ENCODE measurements at places on chromosomes 6 and 20. TPM values are rescaled to one million over a fixed set of nuclear protein-coding genes. Genes with fewer than 3 reads are reported as not detected.

WFDC10B gene
- polyA plus RNA-seq: not detected

NRSN2 gene
- polyA plus RNA-seq: 5.5 TPM

GSTA3 gene
- polyA plus RNA-seq: not detected

RAET1E gene
- not detected for polyA plus RNA-seq

CRISP3 gene
- polyA plus RNA-seq: not detected

THBD gene
- not detected for polyA plus RNA-seq

DNA sequence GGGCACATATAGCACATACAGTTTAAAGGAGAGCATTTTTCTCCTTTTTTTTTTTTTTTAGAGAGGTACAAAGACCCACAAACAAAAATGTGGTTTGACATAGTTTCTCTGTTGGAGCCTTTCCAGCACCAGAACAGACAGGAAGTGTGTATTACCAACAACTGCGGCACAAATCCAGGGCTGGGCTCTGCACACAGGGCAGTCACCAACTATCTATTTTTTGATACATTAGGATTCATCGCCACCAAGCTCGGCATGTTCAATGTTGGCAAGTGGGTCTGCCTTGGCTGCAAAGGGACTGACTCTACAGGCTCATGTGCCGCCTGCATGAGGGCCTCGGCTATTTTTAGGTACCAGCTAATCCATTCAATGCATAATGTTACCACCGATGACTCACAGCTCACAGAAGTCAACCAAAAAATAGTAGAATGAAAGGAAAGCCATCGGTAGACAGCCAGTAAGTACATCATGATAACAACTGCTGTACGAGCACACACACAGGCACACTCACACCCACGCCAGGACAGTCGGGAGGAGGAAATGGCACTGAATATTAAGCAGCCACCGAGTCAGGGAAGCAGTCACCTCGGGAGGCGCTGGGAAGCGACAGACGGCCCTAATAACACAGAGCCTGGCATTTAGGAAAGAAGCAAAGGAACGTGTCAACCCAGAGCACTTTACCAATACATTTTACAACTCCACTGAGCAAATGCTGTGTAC is 81.6 kb downstream of the GMPR start:
- H3K36me3 ChIP-seq: no peaks in the 10 kb centered on the region
- DNase-seq: no peak
- no peak overlapping the region for H3K4me3 ChIP-seq
- H3K4me1 ChIP-seq: peaks cover 23% of the 10 kb centered on the region
- H3K27ac ChIP-seq: peak overlapping the region; percentile 69

DNA sequence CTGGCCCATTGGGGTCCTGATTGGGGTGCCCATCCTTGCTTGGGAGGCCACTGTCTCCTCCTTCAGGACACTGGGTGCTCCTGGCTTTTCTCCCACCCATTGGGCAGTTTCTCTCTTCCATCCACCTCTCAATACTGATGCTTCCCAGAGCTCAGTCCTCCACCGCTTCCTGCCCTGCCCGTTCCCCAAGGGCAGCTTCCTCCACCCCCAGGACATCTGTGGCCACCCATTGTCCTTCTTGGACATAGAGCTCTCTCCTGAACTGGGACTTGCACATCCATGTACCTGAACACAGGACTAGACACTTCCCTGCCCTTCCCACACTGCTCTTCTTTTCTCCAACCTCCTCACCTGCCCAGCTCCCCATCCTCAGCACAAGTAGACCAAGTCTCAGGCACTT is 69.4 kb upstream of the NNAT start:
- peaks cover 22% of the 10 kb centered on the region for H3K36me3 ChIP-seq
- H3K4me3 ChIP-seq: no peak overlapping the region
- DNase-seq: no peak
- no peaks in the 10 kb centered on the region for H3K4me1 ChIP-seq
- no peak overlapping the region for H3K27ac ChIP-seq
- peaks cover 30% of the 10 kb centered on the region for H3K27me3 ChIP-seq

- peak overlapping the region; percentile 57 for H3K27ac ChIP-seq
- no peaks in the 10 kb centered on the region for H3K36me3 ChIP-seq
- peaks cover 21% of the 10 kb centered on the region for H3K4me1 ChIP-seq
- H3K4me3 ChIP-seq: peak overlapping the region; percentile 92
- peaks cover 30% of the 10 kb centered on the region for H3K27me3 ChIP-seq
These were observed 35.7 kb upstream of the CCDC167 start for GRCh38 chr6:37535428-37535758.

DNA sequence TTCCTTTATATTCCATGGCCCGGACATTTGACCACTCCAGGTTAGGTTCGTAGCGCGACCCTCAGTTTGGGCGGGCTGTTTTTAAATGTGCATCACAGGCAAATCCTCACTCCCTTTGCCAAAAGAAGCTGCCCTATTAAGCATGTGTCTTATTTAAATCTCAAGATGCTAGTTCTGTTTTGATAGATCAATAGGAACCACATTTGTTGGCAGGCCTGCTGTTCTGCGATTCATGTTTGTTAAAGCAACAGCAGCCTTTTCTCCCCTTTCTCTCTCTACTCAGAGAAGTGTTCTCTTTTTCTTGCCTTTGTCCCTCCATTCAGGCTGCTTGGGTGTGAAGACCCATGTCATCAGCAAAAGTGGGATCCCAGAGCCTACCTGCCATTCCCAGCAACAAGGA is 212.0 kb upstream of the SSTR4 start:
- H3K36me3 ChIP-seq: no peaks in the 10 kb centered on the region
- H3K27ac ChIP-seq: no peak overlapping the region
- no peak for DNase-seq

DNA sequence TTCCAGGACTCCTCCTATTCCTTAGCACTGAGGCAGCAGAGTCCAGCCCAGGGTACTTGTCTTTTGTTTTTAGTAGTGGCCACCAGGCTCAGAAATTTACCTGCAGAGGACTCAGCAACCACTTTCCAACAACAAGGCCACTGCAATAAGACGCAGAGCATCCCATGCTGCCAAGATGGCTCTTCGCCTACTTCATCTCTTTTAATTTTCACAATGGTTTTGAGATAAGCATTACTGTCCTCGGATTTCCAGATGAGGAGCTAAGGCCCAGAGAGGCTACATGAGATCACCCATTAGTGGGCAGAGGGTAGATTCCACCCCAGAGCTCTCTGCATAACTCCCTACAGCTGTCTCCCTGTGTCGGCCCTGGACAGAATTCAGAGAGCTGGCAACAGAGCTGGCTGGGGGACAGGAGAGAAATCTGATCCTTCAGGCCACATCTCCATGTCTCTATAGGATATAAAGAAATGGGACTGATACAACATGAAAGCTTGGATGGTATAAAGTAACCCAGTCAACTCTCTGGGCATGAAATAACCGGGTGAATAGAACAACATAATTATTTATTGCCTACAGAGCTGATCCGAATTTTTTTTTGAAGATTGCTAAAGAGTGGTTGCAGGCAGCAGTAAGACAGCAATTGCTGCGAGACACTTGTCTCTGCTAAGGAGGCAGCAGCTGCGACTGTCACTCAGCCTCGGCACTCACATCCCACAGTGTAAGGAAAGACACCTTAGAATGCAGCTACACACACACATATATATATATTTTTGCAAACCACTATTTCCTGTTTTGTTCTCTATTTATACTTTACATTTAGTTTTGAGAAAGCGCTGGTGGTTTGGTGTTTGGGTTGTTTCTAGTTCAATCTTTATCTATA is 37.2 kb downstream of the SCML4 start:
- peaks cover 67% of the 10 kb centered on the region for H3K4me1 ChIP-seq
- DNase-seq: no peak
- no peaks in the 10 kb centered on the region for H3K36me3 ChIP-seq
- H3K27ac ChIP-seq: peak overlapping the region; percentile 85
- peak overlapping the region; percentile 82 for H3K4me3 ChIP-seq

- peaks cover 79% of the 10 kb centered on the region for H3K27me3 ChIP-seq
- peaks cover 38% of the 10 kb centered on the region for H3K4me1 ChIP-seq
- no peak within 1 kb of the TSS for H3K27ac ChIP-seq
- DNase-seq: no peak
- H3K36me3 ChIP-seq: no peaks in the 10 kb centered on the region
These were observed at the start of gene HTR1B for GRCh38 chr6:77463308-77463860. Gene HTR1B, minus strand, starts transcription at chr6:77463491. Its CDS starts 88 bp downstream, at chr6:77463403.

DNA sequence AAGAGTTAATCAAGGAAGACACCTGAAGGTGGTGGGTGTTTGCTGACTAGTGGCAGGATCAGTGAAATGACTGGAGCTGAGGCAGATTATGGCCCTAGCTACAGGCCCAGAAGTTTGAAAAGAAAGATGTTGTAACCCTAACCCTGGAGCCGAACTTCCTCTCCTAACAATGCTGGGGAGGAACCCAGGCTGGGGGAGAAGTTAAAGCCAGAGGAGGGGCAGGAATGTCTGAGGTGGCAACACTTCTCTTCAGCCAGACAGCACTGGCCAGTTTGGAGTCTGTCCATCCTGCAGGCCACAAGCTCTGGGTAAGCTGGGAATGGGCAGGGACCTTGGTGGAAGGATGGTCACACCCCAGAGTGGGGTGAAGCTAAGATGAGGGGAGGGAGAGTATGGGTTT is at the start of gene LST1:
Gene LST1 (plus strand): TSS at position 270 of the 400 bp plus-strand sequence. CDS start 1,023 bp downstream, outside the sequence.
- DNase-seq: no peak
- H3K4me1 ChIP-seq: peaks cover 71% of the 10 kb centered on the region
- peak within 1 kb of the TSS; percentile 97 for H3K4me3 ChIP-seq
- H3K27ac ChIP-seq: peak within 1 kb of the TSS; percentile 99
- peaks cover 10% of the 10 kb centered on the region for H3K36me3 ChIP-seq

DNA sequence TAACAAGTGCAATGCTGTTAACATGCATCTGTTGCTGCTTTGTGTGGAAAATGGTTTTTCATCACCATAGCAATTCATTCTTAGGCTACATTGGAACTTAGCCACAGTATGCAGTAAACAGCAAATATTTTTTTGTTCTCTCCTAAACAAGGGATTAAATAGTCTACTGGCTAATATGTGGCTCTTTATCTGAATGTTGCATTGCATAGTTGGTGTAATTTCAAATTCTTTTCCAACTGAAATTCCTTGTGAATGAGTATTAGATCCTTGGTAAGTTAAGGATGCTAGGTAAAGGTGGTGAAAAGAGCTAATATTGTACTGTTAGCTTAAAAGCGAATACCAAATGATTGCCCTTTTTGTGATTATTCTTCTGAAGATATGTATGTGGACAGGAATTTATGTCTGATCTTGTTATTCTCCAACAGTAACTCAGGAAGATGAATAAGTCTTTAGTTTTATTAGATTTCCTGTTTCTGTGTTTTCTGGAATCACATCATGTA is 958 bp downstream of the MLIP start:
- H3K4me3 ChIP-seq: no peak overlapping the region
- no peaks in the 10 kb centered on the region for H3K36me3 ChIP-seq
- no peaks in the 10 kb centered on the region for H3K27me3 ChIP-seq
- no peak overlapping the region for H3K27ac ChIP-seq
- no peak for DNase-seq
- H3K4me1 ChIP-seq: no peaks in the 10 kb centered on the region
